ENCODE measurements at places on chromosomes 16 and 17. TPM values are rescaled to one million over a fixed set of nuclear protein-coding genes. Genes with fewer than 3 reads are reported as not detected.

GRCh38 chr16:23357761-23358290, 55.7 kb downstream of the SCNN1B start:
- peak; percentile 46 for DNase-seq

The STH gene
- total RNA-seq, result not detected

- no peak for DNase-seq
Observed at GRCh38 chr17:2814481-2815341, 18.5 kb downstream of the RAP1GAP2 start.

GRCh38 chr16:29816694-29817441, 916 bp downstream of the PAGR1 start:
- peak; percentile 88 for DNase-seq

GRCh38 chr16:88807142-88807625, 3.6 kb downstream of the CDT1 start:
- DNase-seq, result peak; percentile 60

The LRRC37A2 gene
- 11.7 TPM for total RNA-seq

DNA sequence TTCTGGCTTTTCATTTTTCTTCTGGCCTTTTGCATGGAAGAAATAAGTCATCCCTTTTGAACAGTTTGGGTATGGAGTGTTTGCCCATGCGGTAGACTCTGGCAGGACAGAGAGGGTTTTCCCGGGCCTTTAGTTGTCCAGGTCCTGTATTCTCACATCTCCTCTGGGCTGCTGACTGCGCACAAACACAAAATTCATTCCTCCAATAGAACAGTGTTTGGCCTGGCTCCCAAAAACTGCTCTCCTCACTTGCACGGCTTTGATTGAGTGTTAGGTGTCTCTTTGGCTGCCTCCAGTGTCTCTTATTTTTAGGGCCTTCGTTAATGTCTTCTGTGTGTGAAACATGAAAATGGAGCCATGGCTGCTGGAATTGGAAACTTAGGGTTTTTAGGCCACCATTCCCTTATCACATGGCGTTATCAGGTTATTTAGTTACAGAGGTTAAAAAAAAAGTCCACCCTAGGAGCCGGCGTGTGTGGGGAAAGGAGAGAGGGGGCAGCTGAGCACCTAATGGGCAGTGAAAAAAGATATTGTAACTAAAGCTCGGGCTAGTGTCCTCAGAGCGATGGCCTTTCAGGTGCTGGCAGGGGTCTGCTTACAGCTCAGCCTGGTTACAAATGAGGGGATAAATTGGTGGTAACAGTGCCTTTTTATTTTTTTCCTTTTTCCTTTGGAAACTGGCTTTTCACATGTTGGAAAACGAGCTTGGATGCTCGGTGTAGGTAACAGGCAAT, 47.3 kb downstream of the PRKCA start:
- DNase-seq, result no peak

DNA sequence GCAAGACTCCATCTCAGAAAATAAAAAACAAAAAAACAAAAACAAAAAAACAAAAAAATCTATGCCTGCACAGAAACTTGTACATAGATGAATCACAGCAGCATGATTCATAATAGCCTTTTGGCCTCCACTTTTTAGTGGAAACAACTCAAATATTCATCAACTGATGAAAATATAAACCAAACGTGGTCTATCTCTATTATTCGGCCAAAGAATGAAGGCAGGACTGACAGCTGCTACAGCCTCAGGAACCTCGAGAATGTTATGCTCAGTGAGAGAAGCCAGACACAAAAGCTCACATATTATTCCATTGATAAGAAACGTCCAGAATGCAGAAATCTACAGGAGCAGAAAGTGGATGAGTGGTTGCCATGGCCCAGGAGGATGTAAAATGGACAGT, 19.8 kb downstream of the PPL start:
- DNase-seq, result no peak

DNA sequence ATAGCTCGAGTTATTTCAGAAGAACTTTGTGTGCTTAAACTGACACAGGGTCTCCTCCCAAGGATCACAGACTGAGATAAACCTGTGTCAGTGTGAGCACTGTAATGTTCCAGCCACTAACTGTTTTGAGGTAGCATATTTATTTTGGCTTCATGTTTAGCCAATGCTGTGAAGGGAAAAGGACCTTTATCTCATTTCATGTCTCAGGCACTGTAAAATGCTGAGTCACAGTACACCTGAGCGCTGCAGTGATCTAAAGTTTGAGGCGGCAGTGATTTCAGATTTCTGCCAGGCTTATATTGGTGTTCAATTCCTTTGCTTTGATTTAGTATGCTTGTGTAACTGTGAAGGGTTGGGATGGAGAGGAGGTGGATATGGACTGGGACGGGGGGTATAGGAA, 3.1 kb upstream of the DNAJA2 start:
- no peak for DNase-seq

The LIMD2 gene
- total RNA-seq, result 22.9 TPM

DNA sequence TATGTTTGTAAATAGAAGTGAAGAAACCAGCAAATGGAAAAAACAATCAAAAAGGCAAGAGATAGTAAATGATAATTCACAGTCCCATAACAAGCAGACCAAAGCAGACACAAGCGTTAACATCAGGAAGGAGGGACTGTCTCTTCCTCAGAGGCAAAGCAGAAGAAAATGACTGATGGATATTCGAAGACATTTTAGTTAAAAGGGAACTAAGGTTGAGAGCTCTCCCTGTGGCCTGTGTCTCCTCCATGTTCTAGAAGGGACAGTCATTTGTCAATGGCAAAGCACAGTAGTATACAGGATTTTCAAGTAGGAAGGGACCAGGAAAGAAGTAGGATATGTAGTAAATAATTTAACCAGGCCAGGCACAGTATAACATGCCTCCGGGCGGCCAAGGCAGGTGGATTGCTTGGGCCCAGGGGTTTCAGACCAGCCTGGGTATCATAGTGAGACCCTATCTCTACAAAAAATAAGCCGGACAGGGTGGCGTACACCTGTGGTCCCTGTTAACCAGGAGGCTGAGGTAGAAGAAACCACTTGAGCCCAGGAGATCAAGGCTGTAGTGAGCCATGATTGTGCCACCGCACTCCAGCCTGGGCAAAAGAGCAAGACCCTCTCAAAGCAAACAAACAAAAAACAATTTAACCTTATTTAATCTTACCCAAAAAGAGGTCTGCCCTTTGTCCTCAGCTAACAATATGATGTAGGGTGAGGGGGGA, 3.7 kb downstream of the ZDHHC7 start:
- no peak for DNase-seq
